ENCODE measurements at places on chromosomes 1 and 21. TPM values are rescaled to one million over a fixed set of nuclear protein-coding genes. Genes with fewer than 3 reads are reported as not detected.
A peak's percentile ranks its signal among the peaks of the same experiment; 100 is the strongest.

DNA sequence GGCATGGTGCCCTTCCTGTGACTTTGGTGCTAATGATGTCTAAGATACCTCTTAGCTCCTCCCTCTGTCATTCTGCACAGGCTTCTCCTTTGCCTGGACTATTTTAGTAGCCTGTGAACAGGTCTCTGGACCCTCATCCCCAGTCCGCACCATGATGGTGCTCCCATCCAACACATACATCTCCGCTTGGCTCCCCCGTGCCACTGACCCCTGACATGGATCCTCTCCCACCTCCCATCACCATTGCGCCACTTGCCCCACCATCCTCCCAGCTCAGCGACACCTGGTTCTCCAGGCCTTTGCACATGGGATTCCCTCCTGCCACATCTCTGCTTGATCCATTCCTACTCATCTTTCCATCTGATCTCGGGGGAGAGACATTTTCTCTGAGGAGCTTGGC, 33.9 kb downstream of the RUNX3 start:
- no peaks in the 10 kb centered on the region for H3K27me3 ChIP-seq
- no peak overlapping the region for H3K27ac ChIP-seq
- no peaks in the 10 kb centered on the region for H3K4me1 ChIP-seq
- DNase-seq: no peak
- no peak overlapping the region for H3K4me3 ChIP-seq

LCE1C gene
- total RNA-seq: not detected

- H3K36me3 ChIP-seq: no peaks in the 10 kb centered on the region
- no peak overlapping the region for H3K4me3 ChIP-seq
- H3K27me3 ChIP-seq: no peaks in the 10 kb centered on the region
- no peaks in the 10 kb centered on the region for H3K4me1 ChIP-seq
Observed at GRCh38 chr21:43981871-43982210, 30.3 kb upstream of the TRAPPC10 start.

GRCh38 chr21:14850394-14850793, 214.4 kb downstream of the NRIP1 start:
- H3K27me3 ChIP-seq: no peaks in the 10 kb centered on the region
- no peaks in the 10 kb centered on the region for H3K36me3 ChIP-seq
- no peak overlapping the region for H3K27ac ChIP-seq
- H3K4me3 ChIP-seq: no peak overlapping the region
- H3K4me1 ChIP-seq: no peaks in the 10 kb centered on the region

DNA sequence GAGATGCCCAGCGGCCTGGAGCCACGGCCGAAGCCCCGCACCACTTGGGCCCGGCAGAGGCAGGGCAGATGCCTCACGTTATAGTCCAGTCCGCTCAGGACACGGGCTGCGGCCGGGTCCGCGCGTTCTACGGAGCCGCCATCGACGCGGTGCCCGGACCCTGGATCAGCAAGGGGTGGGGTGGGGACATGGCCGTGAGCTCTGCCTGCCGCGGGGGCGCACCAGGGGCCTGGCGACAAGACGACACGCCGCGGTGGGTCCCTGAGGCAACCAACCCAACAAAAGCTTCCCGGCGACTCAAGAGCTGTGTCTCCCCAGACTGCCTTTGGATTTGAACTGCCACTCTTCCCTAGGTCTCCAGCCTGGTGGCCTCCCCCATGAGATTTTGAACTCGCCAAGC, 211.4 kb upstream of the GREM2 start:
- no peak for DNase-seq
- H3K36me3 ChIP-seq: no peaks in the 10 kb centered on the region
- no peaks in the 10 kb centered on the region for H3K27me3 ChIP-seq
- no peaks in the 10 kb centered on the region for H3K4me1 ChIP-seq
- H3K27ac ChIP-seq: no peak overlapping the region

GRCh38 chr1:113545210-113545609, 154.9 kb downstream of the MAGI3 start:
- no peak overlapping the region for H3K27ac ChIP-seq
- H3K36me3 ChIP-seq: no peaks in the 10 kb centered on the region
- no peak overlapping the region for H3K4me3 ChIP-seq
- H3K4me1 ChIP-seq: no peaks in the 10 kb centered on the region

DNA sequence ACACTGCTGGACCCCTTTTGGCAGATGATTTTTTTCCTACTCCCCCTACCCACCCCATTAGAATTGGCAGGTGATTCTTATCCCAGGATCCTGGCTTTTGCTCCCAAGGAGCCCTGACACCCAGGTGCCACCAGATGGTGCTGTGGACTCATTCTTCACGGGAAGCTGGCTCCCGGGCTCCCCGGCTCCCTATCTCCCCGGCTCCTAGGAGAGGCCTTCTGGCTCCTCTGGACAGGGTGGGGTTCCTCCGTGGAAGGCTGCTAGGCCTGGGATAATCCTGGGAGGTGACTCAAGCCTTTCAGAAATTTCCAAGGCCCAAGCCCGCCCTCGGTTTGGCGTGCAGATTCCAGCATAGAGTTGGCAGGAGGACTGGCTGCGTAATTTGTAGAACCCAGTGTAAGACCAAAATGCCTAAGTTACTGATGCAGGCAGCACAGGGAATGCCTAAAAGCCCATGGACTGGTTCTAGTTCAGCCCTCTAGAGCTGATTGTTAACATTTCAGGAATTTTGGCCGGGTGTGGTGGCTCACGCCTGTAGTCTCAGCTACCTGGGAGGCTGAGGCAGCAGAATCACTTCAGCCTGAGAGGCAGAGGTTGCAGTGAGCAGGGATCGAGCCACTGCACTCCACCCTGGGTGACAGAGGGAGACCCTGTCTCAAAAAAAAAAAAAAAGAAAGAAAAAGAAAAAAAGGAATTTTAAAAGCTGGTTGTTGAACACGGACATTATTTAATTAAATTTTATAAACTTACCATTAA, 6.8 kb upstream of the BSDC1 start:
- H3K36me3 ChIP-seq: no peaks in the 10 kb centered on the region
- DNase-seq: peak; percentile 66
- H3K27me3 ChIP-seq: no peaks in the 10 kb centered on the region
- peak overlapping the region; percentile 37 for H3K27ac ChIP-seq
- no peak overlapping the region for H3K4me3 ChIP-seq

BCL2L15 gene
- 0.54 TPM for total RNA-seq

ARHGEF2 gene
- total RNA-seq: 90.1 TPM

TRIM67 gene
- 0.02 TPM for total RNA-seq
